ENCODE measurements at places on chromosomes 3 and 15.

- DNase-seq = no peak
Observed at GRCh38 chr3:143184099-143184498, 64.5 kb downstream of the CHST2 start.

DNA sequence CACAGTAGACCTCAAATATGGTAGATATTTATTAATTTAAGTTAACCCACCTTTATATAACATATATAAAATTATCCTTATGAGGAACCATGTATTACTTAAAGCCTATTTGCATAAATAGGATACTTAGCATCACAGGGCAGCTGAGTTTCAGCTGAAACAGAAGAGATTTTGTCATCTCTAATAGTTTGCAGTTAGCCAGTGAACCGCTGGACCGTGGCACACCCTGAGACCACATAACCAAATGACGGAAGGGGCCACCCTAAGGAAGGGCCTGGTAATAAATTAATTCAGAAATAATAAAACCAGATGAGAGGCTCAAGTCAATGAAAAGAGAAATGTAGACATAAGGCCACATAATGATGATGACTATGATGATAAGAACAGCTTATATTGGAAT is 107.7 kb downstream of the MYO5A start:
- DNase-seq = no peak

DNA sequence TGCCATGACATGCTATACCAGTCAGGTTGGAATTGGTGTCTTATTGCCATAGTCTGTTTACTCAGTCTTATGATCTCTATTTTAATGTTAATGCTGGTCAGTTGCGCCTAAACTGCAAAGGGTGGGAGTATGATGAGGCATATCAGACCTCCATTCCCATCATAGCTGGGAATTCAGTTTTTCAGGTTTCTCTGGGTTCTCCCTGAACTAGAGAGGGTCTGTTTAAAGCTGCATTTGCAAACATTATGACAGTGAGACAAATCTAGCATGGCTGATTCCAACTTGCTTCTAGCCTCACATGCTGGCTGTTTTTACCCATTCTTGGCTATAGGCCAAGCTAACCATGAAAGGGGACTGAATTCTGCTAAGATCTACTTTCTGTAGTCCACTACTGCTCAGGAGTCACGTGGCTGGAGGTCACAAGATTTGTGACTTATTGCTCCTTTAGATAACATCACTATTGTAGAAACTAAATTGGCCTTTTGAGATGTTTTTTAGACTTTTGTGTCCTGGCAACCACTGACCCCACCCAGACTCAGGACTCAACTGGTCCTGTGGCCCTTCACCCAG is 96.5 kb downstream of the TGFBR2 start:
- DNase-seq = no peak

DNA sequence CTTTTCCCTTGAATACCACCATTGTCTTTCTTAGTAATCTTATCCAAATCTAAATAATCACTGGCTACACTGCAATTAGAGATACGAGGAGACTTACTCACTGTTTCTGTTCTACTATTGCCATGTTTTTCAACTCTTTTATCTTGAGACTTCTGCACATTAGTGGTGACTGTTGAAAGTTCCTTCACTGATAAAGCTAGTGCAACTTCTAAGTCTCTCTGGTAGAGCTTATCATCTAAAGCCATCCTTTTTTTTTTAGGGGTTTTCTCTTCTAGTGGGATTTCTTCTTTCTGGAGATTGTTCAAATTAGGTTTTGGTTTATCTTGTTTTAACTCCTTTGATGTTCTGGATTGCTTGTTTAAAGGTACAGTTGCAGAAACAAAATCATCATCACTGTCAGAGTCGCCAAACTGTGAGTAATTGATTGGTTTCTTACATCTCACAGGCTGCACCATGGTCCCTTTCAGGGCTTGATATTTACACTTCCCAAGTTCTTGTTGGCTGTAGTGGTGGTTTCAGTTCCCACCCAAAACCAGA is 37.7 kb downstream of the NCK1 start:
- no peak for DNase-seq
